ENCODE measurements at places on chromosomes 7 and 10.

GRCh38 chr10:8069627-8070026, 15.1 kb downstream of the GATA3 start:
- DNase-seq, result no peak

DNA sequence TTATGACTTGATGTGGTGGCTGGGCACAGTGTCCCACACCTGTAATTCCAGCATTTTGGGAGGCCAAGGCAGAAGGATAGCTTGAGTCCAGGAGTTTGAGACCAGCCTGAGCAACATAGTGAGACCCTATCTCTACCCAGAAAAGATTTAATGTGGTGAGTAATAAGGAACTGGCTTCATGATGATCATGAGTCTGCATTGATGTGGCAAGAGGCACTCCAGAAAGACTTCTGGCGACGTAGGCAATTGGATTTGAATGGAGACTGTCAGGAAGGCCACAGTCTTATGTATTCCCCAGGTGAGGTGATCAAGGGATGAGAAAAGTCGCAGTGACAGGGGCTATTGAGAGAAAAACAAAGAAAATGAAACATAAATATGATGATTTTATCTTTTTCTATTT, 138.0 kb downstream of the CACNB2 start:
- DNase-seq, result no peak

DNA sequence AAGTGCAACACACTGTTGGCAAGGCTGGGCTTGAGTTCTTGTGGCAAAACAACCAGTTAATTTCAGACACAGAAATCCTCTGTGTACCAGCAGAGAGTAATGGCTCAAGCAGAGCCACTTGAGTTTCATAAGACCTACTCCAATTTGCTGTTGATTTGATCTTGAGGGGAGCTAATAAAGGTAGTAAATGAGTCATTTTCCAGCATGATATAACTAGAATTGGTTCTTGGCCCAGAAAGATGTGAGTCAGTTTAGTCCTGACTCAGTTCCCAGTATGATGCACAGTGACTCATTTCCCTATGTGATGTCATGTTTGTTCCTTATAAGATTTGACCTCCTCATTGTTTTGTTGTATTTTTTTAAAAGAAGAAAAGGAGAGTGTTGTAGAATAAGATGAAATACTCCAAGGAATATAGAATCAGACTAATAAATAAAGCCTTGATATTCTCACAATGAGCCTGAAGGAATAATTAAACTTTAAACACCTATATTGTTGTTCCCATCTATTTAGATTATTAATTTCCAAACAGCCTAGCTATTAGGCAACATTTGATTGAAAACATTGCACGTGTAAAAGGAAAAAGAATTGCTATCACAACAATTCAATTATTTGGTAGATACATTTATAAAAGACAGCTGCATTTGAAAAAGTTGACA, 186.2 kb downstream of the REEP3 start:
- DNase-seq, result peak; percentile 46

- DNase-seq, result no peak
Measured at GRCh38 chr7:16233517-16233916, 187.8 kb downstream of the CRPPA start.

GRCh38 chr10:62618576-62619412, 185.7 kb upstream of the ADO start:
- DNase-seq, result no peak

DNA sequence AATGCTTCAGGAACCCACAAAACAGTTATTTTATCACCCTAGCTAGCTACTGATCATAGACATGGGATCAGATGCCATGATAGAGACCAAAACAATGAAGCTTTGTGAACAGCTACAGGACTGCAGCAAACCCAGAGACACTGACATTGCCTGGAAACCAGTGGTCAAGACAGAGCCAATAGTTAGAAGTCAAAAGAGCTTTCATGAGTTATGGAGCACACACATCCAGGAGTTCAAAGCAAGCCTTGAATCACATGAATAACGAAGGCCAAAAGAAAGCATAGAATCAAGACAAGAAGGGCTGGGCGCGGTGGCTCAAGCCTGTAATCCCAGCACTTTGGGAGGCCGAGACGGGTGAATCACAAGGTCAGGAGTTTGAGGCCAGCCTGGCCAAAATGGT, 34.5 kb upstream of the GSAP start:
- no peak for DNase-seq

DNA sequence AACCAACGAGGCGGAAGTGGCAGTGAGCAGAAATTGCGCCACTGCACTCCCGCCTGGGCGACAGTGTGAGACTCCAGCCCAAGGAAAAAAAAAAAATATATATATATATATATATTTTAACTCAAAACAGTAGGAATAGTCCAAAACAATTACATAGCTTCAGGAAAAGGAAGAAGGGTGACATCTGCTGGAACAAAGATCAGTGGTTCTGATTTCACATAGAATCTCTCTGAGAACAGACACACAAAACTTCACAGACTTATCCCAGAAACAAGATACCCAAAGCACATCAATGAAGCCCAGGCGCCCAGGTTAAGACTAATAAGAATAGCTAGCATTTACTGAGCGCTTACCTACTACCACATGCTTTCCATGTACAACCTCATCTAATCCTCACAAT, 45.0 kb downstream of the DNMBP start:
- DNase-seq, result no peak
